HepG2 (cell line): ENCODE measurements at places on chromosomes 2 and 18.

DNA sequence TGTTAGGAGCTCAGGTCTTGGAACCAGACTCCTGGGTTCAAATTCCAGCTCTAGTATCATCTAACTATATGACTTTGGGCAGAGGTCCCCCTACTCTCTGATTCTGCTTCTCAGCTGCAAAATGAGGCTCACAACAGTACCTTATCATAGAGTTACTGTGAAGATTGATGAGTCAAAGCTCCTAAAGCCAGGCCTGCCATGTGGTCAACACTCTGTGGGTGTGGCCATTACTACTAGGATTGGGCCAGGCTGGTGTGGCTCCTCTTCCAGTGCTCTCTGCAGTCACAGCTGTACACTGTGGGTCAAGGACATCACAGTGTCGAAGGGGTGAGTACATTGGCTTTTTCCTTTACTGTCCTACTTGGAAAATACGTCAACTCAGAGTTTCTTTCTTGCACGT, 22.6 kb downstream of the CAPN13 start:
- no peak overlapping the region for H3K4me3 ChIP-seq
- H3K4me1 ChIP-seq: no peaks in the 10 kb centered on the region
- H3K36me3 ChIP-seq: no peaks in the 10 kb centered on the region
- H3K27me3 ChIP-seq: no peaks in the 10 kb centered on the region; the same call in 1 of the 2 replicates

DNA sequence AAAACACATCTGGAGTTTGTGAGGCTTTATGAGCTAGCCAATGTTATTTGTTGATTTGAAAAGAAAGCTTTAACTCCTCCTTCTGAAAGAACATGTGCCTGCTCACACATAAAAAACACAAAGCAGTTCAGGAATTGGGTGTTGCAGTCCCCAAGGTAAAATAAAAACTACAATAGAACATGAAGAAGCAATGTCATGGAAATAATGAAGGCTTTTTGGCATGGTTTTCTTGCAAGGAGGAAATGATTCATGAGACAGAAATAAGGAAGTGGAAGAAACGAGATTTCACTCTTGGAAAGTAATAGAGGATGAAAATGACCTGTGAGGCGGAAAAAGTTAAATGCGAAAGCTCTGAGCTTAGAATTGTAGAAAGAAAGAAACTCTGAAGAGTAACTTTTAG, 81.1 kb downstream of the TRIB2 start:
- no peaks in the 10 kb centered on the region for H3K27me3 ChIP-seq
- H3K4me1 ChIP-seq: no peaks in the 10 kb centered on the region
- no peak overlapping the region for H3K27ac ChIP-seq
- no peak for DNase-seq
- H3K36me3 ChIP-seq: no peaks in the 10 kb centered on the region
- no peak overlapping the region for H3K4me3 ChIP-seq

GRCh38 chr2:232336981-232337720, 41.4 kb upstream of the ALPP start:
- H3K4me1 ChIP-seq: peaks cover 9% of the 10 kb centered on the region
- DNase-seq: no peak
- no peak overlapping the region for H3K4me3 ChIP-seq
- H3K36me3 ChIP-seq: no peaks in the 10 kb centered on the region
- H3K27ac ChIP-seq: no peak overlapping the region
- H3K27me3 ChIP-seq: no peaks in the 10 kb centered on the region

DNA sequence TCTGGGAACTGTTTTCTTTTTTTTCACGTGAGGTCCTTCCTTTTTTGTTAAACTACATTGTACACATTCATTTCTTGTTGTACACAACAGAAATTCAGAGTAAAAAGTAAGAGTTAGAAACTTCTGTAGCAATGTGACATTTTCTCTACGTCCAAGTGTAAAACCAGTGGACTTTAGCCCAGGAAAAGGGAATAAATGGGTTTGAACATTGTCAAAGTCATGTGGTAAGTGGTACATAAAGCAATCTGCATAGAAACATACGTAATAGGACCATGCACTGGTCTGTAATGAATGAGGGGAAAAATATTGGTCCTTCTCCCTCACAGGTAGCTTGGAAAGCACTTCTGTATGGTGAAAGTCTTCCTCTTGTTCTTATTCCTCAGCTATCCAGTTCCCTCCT, 421.4 kb downstream of the SETBP1 start:
- no peak for DNase-seq
- H3K27me3 ChIP-seq: no peaks in the 10 kb centered on the region
- H3K4me3 ChIP-seq: no peak overlapping the region
- no peaks in the 10 kb centered on the region for H3K36me3 ChIP-seq

GRCh38 chr18:5451150-5451549, 92.6 kb downstream of the EPB41L3 start:
- H3K36me3 ChIP-seq: no peaks in the 10 kb centered on the region
- H3K27ac ChIP-seq: no peak overlapping the region

GRCh38 chr2:29829841-29830240, 91.5 kb downstream of the ALK start:
- DNase-seq: no peak
- H3K36me3 ChIP-seq: no peaks in the 10 kb centered on the region
- no peak overlapping the region for H3K4me3 ChIP-seq
- no peaks in the 10 kb centered on the region for H3K4me1 ChIP-seq
- no peak overlapping the region for H3K27ac ChIP-seq

DNA sequence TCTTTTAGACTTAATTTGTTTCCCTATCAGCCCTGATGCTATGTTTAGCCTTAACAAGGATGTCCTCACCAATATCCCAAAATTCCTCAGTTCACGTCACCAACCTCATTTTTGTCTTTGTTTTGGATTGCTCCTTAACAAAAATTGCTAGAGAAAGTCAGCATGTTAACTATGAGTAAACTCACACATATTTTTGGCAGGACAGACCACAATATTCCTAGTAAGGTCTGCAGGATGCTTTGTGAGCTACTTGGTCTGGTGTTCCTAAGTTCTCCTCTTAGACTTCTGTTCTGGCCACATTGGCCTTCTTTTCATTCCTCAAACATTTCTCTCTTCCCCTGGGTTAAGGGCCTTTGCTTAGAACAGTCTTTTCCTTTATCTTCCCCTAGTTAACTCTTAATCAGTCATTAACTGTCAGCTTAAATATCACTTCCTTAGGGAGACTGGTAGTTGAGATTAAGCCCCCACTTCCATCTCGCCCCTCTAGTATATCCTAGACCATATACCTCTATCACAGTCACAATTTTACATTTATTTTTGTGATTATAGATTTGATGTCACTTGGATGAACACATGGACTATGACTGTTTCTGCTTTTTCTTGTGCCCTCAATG, 116.2 kb downstream of the ADCYAP1 start:
- H3K4me1 ChIP-seq: no peaks in the 10 kb centered on the region
- no peak overlapping the region for H3K4me3 ChIP-seq
- no peaks in the 10 kb centered on the region for H3K27me3 ChIP-seq
- H3K27ac ChIP-seq: no peak overlapping the region
- no peak for DNase-seq
- no peaks in the 10 kb centered on the region for H3K36me3 ChIP-seq

GRCh38 chr2:150357770-150358467, 129.5 kb downstream of the RND3 start:
- no peaks in the 10 kb centered on the region for H3K27me3 ChIP-seq
- no peak overlapping the region for H3K27ac ChIP-seq
- H3K36me3 ChIP-seq: no peaks in the 10 kb centered on the region
- H3K4me3 ChIP-seq: no peak overlapping the region
- H3K4me1 ChIP-seq: peaks cover 7% of the 10 kb centered on the region; the same call in 1 of the 2 replicates

DNA sequence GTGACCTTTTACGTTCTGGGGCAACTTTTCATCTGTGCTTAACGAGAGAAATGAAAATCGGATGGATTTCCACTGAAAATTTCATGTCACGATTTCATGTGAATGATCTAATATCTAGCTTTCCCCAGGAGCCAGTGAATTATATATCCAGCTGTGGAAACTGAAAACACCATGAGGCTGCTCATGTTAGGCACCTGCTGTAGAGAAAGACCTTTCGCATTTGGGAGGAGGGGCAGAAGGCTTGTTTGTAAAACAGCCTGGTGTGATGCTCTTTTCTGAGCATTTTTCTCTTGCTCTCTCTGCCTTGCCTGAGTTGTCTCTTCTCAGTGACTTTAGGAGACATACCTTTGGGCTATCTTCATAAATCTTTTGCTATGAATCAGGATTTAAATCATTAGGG, 84.6 kb upstream of the CYP1B1 start:
- H3K4me3 ChIP-seq: no peak overlapping the region
- DNase-seq: no peak
- no peaks in the 10 kb centered on the region for H3K36me3 ChIP-seq
- no peak overlapping the region for H3K27ac ChIP-seq

DNA sequence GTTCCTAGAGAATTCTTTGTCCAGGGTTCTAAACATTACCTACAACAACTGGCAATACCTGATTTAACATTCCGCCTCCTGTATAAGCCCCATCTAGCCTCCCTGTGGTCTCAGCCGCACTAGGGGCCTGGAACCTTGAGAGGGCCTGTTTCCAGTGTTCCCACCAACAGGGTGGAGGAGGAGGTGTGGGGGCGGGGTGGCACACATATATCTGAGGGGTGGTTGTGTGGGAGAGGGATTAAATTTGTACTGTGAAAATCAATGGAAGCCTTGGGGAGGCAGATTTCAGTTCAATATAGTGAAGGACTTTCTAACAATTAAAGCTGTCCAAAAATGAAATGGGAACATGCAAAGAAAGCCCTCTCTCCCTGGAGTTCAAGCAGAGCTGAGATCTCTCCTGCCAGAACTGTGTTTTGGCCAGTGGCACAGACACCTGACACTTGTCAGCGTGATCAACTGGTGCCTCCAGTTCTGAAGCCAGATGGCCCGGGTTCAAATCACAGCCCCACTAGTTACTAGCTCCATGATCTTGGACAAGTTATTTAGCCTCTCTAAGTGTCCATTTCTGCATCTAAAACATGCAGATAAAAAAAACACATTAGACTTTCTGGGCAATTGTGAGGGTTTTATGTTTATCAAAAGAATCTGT, 17.0 kb upstream of the FZD7 start:
- no peaks in the 10 kb centered on the region for H3K4me1 ChIP-seq
- DNase-seq: no peak

DNA sequence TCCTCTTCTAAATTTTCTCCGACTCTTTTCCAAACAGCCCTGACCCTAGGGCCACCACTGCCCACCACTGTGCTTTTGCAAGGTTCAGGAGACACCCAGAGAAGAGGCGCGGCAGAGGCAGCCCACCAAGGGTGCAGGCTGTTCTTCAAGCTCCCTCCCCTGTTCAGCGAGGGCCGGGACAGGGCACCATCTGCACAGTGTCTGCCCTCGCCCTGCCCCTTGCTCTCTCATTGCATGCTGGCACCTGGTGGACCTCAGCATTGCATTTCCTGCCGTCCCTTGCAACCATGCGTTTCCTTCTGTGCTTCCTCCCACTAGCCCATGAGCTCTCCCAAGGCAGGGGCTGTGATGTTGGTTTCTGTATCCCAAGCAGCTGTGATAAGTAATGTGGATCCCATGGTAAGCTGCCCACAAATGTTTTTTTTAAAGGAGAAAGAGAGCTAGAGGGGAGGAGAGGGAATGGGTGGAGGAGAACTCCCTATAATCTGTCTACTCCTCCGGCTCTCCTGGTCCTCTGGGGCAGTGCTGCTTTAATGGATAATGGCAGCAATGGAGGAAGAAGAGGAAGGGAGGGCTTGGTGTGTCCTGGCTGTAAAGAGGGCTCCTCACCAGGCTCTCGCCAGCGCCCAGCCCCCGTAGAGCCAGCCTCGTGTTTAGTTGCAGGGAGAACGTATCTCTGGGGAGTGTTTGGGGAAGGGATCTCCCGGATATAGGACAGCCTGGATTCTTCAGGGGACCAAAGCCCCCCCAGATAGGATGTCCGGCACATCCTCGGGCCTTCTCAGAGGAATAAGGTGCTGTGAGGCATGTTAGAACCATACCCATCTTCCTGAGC, 15.6 kb upstream of the YWHAQ start:
- H3K4me1 ChIP-seq: peaks cover 20% of the 10 kb centered on the region
- no peak overlapping the region for H3K27ac ChIP-seq
- peaks cover 43% of the 10 kb centered on the region for H3K27me3 ChIP-seq
- no peak overlapping the region for H3K4me3 ChIP-seq
- DNase-seq: no peak
- H3K36me3 ChIP-seq: no peaks in the 10 kb centered on the region

DNA sequence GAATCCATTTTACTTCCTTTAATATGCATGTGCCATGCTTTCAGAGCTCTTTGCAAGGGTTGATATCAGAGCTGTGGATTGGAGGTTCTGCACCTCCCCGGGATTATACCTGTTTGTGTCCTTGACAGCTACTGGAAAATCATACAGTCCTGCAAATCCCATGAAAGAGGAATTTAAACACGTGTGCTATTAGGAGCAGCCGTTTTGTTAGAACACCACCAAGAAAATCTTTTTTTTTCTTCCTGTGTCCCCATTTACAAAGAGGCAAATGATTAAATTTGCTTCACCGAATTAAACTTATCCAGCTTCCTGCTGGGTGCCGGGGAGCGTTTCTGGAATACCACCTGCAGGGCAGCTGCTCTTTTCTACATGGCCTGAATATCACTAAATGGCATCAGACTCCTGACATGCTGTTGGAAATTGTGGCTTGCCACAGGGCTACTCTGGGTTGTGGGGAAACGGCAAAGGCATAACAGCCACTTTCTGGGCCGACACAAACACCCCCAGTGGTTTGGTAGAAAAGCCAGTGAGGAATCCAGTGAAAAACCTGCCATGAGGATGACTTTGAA, 23.4 kb upstream of the SOX11 start:
- no peak for DNase-seq
- no peaks in the 10 kb centered on the region for H3K4me1 ChIP-seq
- H3K4me3 ChIP-seq: no peak overlapping the region
- H3K27ac ChIP-seq: no peak overlapping the region

GRCh38 chr18:42765302-42765701, 350.2 kb downstream of the RIT2 start:
- no peaks in the 10 kb centered on the region for H3K27me3 ChIP-seq
- H3K4me1 ChIP-seq: no peaks in the 10 kb centered on the region
- no peak for DNase-seq
- no peak overlapping the region for H3K27ac ChIP-seq

DNA sequence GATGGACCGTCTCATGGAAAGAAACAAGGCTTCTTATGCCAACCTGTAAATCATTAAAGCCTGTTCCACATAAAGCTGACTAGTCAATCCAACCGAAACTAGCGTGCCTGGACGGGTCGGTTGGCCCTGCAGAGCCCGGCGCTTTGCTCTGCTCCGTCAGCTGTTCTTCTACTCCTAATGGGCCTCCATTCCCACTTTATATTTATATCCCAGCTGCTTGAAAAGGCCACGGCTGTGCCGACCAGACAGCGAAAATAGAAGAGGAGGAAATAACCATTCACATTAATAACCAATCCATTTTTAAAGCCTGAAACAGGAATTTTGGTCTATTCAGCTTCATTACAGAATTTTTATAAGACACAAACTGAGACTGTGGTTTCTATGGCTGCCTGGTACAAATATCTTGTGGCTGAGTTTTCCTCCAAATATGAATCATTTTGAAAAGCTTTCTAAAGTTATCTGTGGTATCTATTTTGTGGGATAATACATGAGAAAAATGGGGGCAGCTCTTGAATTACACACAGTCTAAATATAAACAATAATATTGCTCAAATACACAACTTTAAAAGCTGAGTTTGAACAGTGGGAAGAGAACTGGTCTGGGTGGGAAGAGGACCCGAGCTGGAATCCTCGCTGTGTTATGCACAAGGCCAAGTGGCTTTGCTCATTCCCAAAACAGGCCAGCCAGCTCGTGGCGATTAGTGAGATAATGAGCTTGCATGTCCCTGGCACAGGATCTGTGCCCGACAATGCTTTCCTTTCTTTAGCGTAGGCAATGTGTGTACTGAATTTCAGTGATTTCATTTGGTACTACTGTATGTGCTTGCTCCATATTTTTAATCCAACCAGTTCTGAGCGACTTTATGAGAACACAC, 10.5 kb upstream of the FAM124B start:
- H3K4me1 ChIP-seq: peaks cover 2% of the 10 kb centered on the region; the same call in 1 of the 2 replicates
- no peak for DNase-seq
- no peaks in the 10 kb centered on the region for H3K27me3 ChIP-seq
- no peak overlapping the region for H3K27ac ChIP-seq
- no peaks in the 10 kb centered on the region for H3K36me3 ChIP-seq
- no peak overlapping the region for H3K4me3 ChIP-seq
